NCI-H446 (cell line): ENCODE measurements at places on chromosomes 12 and 14.

DNA sequence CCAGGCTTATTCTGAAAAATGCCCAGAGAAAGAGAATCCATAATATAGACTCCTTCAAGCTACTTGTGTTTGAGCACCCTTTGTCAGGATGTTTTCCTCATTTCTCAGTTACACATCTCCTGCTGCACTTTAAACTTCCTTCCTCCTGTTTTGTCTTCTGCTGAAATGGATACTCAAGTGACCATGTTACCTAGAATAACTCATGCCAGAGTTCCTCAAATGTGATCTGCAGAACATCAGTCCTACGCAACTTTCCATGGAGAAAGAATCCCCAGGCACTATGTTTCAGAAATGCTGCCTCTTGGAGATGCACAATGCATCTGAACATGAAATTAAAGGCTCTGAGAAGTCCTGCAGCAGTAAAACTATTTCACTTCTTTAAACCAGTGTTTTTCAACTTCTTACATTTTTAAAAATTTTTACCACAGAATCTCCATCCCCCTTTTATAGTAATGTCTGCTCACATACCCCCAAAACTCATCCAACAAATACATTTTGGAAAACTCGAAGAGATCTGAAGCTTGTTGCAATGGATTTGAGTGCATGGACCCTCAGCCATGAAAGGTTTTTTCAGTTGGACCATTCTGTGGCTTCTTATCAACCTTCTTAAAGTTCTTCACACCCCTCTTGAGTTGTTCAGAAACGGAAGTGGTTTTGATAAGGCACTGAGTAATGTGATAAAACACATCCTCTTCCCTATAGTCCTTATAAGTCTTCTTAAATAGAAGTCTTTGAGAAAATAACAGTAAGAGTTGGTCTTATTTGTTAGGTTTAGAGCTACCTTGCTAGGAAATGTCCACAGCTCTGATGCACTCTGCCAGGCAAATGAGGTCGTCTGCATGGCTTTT is 84.5 kb upstream of the KCNA1 start:
- DNase-seq: no peak

DNA sequence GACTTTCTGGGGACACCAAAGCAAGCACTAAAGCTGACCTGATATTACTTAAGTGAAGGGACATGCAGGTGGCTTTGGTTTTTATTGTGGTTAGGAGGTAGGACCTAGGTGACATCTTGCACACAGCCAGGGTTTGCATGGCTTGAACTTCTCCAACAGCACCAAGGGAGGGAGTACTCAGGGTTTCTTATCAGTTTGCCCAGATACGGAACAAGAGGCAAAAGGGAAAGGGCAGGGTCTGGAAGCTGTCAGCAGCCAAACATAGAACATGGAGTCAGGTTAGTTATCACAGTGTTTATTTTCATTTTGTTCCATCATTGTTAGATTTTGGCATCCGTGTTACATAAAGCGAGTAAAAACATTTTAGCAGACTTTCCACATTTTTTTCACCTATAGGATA is 186.3 kb upstream of the CLEC14A start:
- DNase-seq: no peak

- DNase-seq: no peak
Measured at GRCh38 chr12:87112571-87113345, 856.6 kb upstream of the MGAT4C start.

DNA sequence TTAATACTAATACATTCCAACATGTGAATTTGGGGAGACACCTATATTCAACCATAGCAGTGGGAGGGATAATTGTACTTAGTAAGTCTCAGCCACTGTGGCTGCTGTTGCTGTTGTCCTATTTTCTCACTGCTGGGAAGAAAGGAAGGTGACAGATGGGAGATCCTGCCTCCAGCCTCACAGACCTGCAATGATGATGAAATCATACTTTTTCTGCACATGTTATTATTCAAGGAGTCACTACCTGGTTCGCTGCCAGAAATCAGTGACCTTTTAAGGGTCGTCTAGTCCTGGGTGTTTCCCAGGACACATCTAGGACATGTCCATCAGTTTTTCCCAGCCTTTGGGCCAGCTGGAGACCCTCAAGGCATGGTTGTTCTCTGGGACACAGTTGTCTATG is 106.2 kb upstream of the RPH3A start:
- DNase-seq: peak; percentile 83

GRCh38 chr12:108066583-108067577 is 62.2 kb upstream of the WSCD2 start:
- DNase-seq: no peak

DNA sequence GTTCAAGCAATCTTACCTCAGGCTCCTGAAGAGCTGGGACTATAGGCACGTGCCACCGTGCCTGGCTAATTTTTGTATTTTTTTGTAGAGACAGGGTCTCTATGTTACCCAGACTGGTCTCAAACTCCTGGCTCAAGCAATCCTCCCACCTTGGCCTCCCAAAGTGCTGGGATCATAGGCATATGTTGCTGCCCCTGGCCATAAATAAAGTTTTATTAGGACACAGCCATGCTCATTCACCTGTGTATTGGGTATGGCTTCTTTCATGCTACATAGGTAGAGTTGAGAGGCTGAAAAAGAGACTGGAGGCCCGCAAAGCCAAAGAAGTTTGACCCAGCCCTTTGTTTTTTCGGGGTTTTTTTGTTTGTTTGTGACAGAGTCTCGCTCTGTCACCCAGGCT is 61.7 kb upstream of the NCOR2 start:
- no peak for DNase-seq

GRCh38 chr14:88079624-88080023 is 74.7 kb downstream of the GPR65 start:
- no peak for DNase-seq

- DNase-seq: no peak
Measured at GRCh38 chr12:118972982-118973381, 8.4 kb upstream of the SRRM4 start.

GRCh38 chr12:86148612-86149011 is 107.6 kb downstream of the MGAT4C start:
- DNase-seq: no peak

DNA sequence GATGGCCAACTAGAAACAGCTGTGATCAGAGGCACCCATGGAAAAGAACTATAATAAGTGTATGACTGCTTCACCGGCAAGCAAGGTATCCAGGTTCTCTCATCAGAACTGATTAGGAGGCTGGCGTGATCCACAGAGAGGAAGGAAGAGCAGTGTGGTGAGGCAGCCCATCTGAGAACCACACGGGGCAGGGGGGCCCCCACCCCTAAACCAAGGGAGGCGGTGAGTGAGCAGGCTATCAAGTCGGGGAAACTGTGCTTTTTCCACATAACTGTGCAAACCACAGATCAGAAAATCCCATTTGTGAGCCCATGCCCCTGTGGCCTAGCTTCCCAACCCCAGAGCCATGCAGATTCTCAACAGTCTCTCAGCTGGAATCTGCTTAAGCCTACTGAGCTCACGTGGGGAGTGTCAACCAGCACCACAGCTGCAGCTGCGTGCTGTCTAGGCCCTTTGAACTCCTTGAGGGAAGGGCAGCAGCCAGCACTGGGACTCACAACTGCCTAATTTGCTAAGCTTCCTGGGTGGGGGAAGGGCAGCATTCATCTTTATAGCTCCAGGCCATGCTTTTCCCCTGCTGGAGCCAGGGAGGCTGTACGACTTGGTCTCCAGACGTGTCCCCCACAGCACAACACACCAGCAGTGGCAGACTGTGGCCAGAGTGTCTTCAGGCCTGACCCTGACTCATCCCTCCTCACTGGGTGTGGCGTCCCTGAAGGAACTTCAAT is 444.4 kb upstream of the ATP2B1 start:
- DNase-seq: no peak

- no peak for DNase-seq
Measured at GRCh38 chr14:87898301-87898700, 94.7 kb downstream of the GALC start.

GRCh38 chr12:30936036-30936435 is 9.5 kb downstream of the TSPAN11 start:
- DNase-seq: no peak

DNA sequence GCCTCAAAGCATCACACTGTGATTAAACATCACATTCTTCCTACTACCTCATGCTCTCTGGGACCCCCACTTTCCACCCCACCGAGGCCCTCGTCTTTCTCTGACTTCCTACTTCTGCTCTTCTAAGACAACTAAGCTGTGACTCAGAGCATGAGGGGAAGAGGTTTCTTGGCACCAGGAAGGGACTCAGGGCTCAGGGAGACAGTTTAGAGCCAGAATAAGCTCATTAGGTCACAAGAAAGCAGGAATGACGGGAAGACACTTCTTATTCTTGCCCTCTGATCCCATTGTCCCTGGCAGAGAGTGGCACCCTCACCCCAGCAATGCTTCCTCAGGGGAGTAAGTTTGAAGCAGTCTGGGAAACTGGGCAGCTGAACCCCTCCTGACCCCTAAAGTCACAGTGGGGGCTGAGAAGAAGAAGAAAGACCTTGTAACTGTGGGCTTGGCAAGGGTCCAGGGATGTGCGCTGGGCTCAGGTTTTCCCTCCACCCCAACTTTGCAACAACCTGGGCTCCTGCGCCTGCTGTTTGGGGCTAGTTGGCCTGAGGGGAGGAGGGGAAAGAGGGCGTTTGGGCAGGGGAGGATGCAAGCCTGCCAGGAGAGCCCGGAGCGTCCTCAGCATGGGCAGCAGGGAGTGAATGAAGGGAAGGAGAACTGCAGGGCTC is 64.6 kb upstream of the ACTN1 start:
- DNase-seq: peak; percentile 55

DNA sequence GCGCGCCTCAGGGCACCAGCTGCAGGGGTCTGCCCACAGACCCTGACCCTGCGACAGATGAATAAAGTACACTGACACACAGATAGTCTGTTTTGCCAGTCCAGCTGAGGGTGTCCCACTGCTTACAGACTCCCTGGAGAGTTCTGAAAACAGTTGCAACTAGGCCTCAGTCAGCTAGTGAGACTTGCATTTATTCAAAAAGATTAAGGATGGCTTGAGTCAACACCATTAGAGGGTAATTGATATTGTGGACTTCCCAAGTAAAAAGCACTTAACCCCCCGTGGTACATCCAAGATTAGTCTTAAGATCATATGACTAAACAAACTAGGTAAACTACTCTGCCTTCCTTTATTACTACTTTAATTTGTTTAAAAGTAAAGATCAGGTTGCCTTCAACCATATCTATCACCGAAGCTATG is 11.1 kb upstream of the PSEN1 start:
- no peak for DNase-seq

GRCh38 chr14:67371247-67372148 is 11.4 kb downstream of the EIF2S1 start:
- DNase-seq: no peak
